Skin of body (tissue), 3 donors: ENCODE measurements at places on chromosomes 16 and 17. TPM values are rescaled to one million over a fixed set of nuclear protein-coding genes. Genes with fewer than 3 reads are reported as not detected.

DNA sequence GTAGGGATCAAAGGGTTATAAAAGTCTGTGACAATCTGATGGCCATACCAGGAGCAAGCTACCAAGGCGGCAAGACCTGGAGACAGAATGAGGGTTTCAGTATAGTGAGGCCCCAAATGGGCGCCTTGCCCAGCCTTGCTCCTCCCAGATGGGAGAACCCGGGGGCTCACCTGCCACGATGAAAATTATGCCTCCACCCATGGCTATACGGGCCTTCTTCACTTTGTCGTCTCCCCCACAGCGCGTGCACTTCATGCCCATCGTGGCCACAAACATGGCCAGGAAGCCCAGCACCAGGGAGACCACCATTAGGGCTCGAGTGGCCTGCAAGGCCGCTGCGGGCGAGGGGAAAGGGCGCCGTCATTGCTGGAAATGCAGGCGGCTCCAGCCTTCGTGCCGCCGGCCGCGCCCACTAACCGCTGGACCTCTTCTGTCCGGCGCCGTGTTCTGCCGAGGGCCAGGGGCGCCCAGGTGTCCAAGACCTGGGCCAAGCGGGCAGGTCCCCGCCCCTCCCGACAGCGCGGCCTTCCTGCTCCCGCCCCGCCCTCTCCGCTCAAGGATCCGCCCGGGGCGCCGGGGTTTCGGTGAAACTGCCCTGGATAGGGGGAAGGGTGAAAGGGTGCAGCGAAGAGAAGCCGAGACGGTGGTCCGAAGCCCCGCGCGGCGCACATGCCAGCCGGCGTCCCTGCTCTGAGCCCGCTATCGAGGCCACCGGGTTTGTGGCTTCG, 1.5 kb downstream of the CLDN7 start:
- no peak for DNase-seq

DNA sequence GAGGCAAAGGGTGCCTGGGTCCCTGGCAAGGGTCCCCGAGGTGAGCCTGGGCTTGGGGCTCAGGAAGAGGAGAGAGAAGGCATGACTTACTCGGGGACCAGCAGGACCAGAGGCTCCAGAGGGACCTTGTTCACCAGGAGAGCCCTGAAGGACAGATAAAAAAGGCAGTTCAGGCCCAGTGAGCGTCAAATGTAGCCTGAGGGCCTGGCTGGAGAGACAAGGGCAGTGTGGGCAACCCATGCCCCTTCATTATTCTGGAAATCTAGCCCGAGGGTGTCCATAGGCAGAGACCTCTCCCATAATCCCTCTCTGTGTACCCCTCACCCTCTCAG, 14.1 kb downstream of the COL1A1 start:
- peak; percentile 65 for DNase-seq

GRCh38 chr16:88503374-88503770, 50.3 kb downstream of the ZFPM1 start:
- no peak for DNase-seq

DNA sequence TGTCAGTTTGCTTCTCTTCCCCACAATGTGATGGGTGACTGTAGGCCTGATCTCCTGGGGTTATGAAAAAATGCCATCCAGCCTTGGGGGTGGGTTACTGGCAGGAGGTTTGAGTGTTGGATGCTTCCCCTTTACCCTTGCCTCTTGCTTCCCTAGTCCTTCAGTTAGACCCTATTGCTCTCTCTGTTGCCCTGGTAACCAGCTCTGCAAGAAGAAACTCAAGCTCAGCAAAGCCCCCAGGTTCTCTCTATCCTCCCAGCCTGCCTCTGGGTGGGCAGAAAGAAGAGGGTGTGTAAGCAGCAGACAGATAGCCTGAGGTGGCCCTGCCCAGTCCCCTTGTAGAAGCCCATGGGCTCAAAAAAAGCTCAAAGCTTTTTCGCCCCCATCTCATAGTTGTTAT, 2.8 kb upstream of the RAPGEFL1 start:
- DNase-seq: no peak

GRCh38 chr16:8370374-8371270, 219.7 kb downstream of the TMEM114 start:
- DNase-seq: no peak

DNA sequence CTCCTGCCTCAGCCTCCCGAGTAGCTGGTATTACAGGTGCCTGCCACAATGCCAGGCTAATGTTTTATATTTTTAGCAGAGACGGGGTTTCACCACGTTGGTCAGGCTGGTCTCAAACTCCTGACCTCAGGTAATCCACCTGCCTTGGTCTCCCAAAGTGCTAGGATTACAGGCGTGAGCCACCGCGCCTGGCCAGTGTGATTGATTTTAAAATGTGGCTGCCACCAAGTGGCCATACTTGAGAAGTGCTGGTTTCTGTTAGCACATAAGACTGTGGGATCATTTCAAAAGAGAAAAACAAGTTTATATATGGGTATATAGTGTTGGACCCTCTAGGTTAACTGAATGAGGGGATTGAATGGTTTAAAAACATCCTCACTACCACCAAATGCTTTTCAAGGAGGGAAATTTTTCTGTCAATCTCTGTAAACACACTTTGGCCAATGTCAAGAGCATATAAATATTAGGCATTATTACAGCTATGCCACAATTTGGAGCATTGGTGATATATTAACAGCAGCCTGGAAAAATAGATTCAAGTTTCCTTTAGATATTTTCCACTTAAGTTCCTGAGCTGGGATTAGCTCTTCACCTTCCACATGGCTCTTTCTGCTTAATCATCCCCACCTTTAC, 13.5 kb upstream of the DHRS13 start:
- DNase-seq: peak; percentile 9

DNA sequence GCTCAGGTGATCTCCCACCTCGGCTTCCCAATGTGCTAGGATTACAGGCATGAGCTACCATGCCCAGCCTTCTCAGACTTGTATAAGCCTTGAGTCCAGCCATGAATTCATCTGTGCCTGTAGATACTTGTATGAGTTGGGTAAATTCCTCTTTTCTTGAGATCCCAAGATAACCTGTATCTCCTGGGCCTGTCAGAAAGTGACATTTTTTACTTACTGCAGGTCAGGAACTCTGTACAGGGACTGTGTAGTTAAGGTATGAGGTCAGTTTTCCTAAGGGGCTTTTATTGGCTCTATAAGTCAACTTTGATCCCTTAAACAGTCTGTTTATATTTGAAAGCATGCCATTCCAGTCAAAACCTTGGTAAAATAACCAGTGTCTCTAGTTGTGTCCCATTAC, 106.3 kb upstream of the HAS3 start:
- DNase-seq: no peak

DNA sequence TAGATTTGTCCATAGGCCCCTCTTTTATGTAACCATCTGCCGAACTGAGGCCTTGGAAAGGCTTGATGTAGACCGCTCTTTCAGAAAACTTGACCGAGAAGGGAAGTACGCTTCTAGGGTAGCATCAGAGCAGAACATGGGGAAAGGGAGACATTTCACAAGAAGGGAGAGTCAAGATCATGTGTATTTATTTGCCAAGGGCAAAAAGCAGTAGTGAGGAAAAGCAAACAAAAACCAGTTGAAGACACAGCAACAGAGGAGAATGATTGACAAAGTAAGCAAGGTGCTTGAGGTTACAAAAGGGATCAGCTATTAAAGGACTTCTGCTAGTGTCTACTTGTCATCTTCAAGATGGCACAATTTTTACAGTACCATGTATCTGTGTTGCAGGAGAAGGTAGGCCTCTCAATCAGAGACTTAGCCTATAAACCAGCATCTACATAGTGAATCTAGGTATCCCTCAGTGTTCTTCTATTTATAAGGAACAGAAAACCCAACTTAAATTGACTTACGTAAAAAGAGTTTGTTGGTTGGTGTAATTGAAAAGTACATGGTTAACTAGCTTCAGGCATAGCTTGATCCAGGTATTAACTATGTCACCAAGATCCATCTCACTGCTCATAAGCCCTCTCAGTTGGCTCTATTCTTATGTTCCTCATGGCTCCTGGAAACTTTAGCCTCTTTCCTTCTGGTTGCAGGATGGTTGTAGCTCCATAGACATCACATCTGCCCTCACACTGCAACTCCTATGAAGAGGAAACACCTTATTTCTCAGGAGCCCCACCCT, 288.4 kb downstream of the IRX3 start:
- no peak for DNase-seq

GRCh38 chr17:83190601-83191387, 111.4 kb downstream of the METRNL start:
- DNase-seq: no peak

The MKS1 gene
- total RNA-seq: 11.0 TPM

The NACA2 gene
- not detected for total RNA-seq
